Stimulated activated CD4-positive, alpha-beta T cell treated with anti-CD3 and anti-CD28 coated beads, Interleukin-1b, Interleukin-23, amount 100 ng/mL, for 1 hour (primary cell): ENCODE measurements at places on chromosomes 2 and 18.

DNA sequence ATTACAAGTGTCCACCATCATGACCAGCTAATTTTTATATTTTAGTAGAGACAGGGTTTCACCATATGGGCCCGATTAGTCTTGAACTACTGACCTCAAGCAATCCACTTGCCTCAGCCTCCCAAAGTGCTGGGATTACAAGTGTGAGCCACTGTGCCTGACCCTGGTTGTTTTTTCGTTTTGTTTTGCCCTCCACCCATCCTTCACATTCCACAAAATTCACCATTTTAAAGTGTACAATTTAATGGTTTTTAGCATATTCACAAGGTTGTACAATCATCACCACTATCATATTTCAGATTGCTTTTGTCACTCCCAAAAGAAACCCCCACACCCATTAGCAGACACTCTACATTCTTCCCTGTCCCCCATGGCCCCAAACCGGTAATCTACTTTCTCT lies 215.0 kb downstream of the TPGS2 start:
- DNase-seq: no peak

DNA sequence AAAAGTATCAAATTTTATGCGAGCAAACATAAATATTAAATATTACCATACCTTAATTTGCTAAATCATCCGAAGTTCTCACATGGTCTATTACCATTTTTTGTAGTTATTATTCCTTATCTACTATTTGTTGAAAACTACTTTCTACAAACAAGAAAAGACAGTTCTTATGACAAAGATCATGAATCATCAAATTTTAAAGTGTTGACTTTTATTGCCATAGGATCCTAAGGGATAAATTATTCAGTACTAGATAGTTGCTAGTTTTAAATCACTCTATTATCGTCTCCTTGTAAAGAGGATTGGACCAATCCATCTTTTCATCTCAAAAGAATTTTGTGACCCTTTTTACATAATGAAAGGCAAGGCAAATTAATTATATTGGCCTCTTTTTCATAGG lies 523.6 kb upstream of the TMEFF2 start:
- no peak for DNase-seq

- DNase-seq: no peak
Measured at GRCh38 chr18:59650266-59650820, 46.9 kb downstream of the CCBE1 start.

DNA sequence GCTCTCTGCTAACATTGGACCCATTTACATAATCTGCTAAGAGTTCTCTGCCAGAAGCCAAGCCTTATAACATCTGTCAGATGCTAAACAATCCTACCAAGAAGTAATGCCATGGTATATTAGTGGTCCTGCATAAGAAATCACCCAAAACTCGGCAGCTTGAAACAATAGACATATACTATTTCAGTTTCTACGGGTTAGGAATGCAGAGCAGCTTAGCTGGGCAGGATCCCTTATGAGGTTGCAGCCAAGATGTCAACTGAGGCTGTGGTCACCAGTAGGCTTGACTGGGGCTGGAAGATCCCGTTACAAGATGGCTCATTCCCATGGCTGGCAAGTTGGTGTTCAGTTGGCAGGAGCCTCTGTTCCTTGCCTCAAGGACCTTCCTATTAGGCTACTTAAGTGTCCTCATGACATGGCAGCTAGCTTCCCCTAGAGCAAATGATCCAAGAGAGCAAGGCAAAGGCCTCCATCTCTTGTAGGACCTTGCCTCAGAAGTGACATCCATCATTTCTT lies 25.1 kb upstream of the SOS1 start:
- DNase-seq: no peak

DNA sequence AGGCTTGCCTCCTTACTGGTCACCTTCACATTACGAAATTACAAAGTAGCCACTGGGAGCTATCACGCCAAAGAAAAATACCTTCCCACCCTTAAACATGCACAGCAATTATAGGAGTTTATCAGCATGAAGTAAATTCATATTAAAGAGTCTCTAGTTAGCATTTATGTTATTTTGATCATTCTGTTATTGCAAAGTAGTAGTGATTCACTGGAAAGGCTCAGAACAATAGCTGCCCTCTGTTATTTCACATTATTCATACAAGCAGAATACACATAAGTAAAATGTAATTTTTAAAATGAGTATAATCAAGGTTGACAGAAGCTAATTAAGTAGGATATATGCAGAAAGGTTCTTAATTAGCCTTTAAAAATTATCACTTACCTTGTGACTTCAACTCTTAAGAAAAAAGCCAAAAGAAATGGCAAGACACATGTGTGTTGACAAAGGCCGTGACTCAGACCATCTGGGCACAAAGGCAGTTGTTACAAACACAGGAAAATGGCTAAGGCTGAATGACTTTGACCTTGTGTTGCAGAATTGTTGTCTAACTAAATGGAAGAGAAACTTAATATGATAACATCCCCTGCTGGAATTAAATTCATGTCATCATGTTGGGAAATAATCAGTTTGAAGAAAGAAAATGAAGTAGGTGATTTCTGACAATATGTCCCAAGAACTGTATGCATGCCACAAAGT lies 108.3 kb downstream of the ARL6IP6 start:
- no peak for DNase-seq

DNA sequence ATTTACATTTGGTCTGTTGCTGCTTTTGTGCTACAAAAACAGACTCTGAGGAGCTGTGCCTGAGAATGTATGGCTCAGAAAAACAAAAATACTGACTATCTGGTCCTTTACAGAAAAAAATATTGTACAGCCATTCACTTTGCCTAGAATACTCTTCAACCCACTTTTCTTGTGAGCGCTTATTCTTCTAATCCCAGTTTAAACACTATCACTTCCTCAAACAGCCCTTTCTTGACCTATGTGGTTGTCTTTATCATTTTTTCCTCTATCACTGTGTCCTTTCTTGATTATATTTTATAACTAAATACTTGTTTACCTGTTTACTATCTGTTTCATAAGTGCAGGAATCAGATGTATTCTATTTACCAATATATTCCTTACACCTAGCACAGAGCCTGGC lies 33.5 kb downstream of the CUL3 start:
- no peak for DNase-seq

DNA sequence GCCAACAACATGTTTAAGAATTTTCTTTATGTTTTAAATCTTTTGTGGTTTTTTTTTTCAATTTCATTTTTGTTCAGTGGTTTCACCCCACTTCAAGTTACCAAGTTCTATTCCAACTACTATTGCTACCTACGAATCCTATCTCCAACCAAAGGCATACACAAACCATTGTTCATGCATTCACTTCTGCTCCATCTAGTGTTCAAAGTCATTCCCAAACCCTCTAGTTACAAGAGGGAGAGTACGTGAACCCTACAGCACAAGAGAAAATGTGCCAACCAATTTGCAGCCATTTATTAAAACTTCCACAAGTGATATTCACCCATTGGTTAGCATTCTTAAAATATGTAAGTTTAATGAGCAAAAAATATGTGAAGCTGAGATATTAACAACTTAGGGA lies 295.1 kb upstream of the KYNU start:
- no peak for DNase-seq

DNA sequence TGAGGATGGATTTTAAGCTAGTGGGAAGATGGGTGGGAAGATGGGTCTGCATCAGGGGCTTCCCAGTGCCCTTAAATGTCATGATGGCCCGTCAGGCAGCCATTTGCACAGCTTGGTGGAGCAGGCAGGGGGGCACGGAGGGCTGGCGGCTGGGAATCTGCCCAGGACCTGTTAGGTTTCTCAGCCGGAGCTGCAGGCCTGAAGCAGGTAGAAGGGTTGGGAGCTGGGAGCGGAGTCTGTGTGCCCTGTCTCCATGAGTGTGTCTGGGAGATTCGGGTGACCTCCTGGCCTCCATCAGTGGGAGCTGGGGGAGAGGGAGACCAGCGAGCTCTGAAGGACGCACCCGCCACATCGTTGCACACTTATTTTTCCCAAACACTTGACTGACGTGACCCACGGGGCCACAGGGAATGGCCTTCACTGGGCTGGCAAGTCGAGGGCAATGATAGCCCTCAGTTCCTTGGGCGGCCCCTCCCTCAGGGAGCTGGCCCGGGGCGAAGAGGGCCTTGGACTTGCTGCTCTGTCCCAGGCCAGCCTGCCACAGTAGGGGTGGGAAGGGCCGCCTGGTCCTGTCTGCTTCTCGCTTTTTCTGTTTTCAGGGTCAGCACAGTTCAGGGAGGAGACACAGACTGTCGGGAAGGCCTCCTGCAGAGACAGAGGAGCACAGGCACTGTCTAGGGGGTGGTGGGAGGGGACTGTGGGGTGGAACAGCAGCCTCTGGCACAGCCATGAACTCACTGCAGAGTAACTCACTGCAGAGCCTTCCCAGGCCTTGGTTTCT lies 236.8 kb downstream of the ZBTB7C start:
- DNase-seq: no peak

DNA sequence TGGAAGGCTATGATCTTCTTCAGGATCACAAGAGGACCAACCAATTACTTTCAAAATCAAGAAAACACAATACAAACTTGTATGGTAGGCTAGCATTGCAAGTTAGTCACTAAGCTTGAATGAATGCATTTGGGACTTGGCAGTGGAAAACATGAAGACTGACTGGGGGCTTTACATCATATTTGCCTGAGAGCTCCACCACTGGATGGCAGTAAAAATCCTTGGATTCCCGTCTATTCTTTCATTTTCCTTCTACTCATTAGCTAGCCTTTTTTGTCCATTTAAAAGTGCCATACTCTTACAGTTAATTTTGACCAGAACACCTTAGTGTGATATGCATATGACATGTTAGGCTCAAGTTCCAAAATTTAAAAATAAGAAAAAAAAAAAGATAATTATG lies 63.5 kb upstream of the RASGRP3 start:
- no peak for DNase-seq

DNA sequence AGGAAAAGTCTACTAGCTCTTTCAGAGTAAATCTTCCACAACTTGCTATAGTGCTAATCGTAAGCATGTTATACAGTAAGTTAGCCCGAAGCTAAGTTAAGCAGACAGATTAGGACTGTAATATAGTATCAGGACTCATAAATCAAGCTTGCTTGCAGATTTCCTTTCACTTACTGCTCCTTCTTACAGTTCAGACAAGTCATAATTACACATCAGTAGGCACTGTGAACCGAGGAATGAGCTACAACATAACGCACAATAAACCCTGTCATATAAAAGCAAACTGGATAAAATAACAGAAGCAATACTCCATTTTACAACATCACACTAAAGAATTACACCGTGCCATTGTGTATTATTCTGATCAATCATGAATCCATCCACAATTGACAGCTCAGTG lies 832.6 kb upstream of the ZEB2 start:
- no peak for DNase-seq

GRCh38 chr2:40039549-40039948 lies 260.5 kb upstream of the THUMPD2 start:
- no peak for DNase-seq

GRCh38 chr2:109005686-109006204 lies 16.7 kb upstream of the EDAR start:
- DNase-seq: no peak

DNA sequence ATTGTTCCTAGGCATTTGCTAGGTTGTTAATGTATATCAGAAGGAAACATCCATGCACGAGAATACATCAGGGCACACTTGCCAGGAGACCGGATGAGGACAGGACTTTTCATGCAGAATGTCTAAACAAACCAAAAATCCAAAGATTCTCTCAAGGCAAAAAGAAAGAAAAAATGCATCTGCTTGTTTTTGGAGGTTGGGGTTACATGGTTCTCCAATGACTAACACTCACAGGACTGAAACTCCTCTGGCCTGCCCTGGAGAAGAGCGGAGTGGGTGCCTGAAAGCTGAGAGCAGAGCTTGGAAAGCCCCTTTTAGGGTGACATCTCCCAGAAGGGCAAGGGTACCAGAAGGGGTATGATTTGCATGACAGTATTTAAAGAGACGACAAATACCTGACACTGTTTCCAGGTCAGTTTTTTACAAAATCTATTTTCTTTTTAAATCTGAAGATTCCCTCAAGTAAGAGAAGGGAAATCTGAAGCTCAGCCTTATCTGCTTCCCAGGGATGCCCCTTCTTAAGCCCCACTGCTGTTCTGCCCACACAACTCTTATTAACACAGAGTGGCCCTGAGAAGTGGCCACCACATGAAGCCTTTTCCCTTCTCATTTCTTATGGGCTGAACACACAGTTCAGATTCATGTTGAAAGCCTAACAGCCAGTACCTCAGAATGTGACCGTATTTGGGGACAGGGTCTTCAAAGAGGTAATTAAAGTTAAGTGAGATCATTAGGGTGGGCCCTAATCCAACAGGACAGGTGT lies 216.4 kb downstream of the STK39 start:
- no peak for DNase-seq

- DNase-seq: no peak
Measured at GRCh38 chr18:79790996-79791972, 6.5 kb upstream of the KCNG2 start.

DNA sequence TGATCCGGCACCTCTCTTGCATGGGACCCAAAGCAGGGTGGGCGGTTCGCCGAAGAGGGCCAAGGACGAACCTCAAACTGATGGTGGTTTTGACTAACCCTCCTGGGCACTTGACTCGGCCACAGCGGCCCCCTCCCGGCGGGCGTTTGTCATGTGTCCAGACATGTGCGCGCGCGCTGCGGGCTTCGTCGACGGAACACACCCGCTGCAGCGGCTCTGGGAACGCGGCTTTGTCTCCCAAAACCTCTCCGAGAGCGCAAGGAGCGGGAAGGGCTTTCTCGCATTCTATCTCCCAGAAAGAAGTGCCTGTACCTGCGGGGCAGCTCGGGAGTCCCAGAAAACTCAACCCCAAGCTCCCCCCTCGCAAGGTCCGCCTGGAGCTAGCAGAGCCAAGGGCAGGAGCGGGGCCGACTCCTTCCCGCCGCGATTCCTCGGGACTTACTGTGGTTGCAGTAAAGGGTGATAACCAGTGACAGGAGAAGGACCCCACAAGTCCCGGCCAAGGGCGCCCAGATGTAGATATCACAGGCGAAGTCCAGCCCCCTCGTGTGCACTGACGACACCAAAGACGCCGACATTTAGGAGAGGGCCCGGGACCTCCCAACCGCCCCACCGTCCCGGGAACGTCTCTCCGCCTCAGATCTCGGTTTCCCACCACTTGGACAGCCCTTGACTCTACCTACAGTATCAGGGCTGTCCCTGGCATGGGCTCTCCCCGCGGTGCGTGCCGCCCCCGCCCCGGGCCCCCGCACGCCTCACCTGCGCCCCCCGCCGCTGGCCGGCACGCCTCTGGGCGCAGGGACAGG lies 1.6 kb downstream of the CD8A start:
- no peak for DNase-seq

DNA sequence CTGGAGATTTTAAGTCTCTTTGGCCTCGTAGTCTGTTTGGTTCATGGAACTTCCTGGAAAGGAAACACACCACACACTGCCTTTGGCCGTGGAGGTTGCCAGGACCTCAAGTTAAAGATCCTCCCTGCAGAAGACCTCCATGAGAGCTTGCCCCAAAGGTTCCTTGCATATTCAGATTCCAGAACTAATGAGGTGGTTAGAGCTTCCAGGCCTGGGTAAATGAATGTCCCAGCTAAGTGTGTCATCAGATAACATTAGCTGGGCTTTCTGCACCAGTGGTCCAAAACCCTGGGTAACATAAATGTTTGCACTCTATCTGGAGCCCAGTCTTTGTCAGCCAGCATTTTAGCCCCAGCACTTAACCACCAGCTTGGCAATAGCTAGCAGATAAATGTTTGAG lies 122.1 kb upstream of the EML6 start:
- no peak for DNase-seq

- DNase-seq: no peak
Measured at GRCh38 chr2:8289111-8289510, 392.7 kb upstream of the ID2 start.

GRCh38 chr2:132860220-132860619 lies 190.2 kb upstream of the LYPD1 start:
- DNase-seq: no peak
